ENCODE measurements at places on chromosomes 11 and 22.

DNA sequence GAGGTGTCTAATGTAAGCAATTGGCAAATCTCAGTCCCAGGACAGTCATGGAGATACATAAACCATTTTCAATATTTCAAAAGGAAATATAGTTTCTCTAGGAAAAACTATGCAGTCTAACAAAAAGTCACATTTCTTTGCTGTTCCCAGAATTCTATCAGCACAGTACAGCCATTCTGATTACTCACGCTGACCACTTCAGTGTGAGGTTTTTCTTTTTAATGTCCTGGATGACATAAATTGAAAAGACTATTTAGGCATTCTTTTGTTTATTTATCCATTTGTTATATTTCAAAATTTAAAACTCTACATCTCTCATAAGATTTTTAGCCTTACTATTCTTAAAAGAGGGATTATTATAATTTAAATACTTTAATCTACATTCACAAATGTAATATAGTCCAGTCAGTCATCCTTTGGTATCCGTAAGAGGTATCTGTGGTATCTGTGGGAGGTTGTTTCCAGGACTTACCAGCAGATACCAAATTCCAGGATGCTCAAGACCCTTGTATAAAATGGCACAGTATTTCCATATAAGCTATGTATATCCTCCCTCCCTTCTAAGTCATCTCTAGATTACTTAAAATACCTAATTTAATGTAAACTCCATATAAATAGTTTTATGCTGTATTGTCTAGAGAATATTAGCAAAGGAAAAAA is 331.1 kb upstream of the PITPNB start:
- no peak for DNase-seq

DNA sequence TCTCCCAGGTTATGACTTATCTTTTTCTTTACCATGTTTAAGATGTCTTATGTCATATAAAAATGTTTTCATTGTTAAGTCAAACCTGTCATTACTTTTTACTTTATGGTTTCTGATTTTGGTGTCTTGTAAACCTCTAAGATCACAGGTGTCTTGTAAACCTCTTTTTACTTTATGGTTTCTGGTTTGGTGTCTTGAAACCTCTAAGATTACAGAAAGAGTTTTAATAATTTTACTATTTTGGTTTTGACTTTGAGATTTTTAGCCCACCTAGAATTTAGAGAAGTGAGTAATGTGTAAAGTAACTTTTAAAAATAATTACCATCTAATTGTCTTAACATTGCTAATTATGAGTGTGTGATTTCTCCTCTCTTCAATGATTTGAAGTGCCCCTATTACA is 2.6 kb downstream of the CSF2RB start:
- DNase-seq = no peak

GRCh38 chr11:128184981-128185380 is 402.4 kb downstream of the ETS1 start:
- DNase-seq = no peak

DNA sequence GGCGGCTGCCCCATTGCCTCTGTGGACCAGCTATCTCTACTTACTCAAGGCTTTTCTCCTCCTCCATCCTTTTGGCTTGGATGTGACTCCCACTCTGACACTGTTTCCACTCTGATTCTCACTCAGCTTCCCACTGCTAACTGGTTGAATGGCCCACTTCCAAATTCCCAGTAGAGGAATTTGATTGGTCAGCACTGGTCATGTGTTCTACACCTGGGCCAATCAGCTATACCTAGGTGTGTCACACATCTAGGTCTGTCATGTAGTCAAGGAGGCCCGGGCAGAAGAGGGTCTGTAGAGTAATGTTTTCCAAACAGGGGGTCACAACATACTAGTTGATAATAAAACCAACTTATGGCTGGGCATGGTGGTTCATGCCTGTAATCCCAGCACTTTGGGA is 53.3 kb downstream of the TPBGL start:
- DNase-seq = no peak

- DNase-seq = no peak
These were observed 10.0 kb upstream of the SCGB1D1 start for GRCh38 chr11:62179995-62180394.

- no peak for DNase-seq
These were observed 39.5 kb upstream of the CLNS1A start for GRCh38 chr11:77677138-77677537.

GRCh38 chr11:84685976-84686375 is 941.2 kb downstream of the DLG2 start:
- DNase-seq = no peak

DNA sequence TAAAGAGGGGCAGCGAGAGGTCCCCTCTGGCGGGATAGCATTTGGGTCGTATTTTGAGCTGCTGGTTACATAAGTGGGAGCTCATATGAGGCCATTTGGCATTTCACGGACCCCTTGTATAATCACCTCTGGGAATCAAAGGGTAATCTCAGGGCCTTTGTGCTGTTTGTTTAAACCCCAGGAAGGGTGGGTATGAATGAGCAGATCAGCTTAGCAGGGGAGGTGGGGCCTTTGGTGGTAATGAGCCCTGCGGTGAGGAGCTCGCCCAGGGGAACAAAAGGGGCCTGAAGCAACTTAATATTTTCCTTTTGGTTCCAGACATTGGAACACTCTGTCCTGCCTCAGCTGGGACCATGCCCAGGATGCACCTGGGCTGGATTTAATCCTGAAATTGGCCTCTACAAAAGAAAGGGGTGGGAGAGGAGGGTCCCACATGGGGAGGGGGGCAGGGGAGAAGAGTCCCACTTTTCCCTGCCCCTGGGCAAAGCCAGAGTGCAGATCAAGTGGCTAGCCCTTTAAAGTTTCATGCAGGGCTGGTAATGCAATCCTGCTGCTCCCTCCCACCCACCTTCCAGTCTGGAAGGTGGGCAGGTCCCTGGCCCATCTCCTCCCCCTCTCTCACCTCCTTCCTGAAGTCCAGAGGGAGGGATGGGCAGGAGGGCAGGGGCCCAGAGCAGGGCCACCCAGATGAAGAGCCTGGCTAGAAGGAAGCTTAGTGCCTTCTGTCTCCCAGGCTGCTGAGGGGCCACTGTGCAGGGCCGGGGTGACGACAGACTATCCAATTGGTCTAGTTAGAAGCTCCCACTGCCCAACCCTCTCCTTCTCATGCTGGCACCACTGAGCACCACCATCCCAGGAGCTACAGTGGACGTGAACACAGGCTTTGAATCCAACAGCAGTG is 10.5 kb downstream of the TSKU start:
- no peak for DNase-seq

DNA sequence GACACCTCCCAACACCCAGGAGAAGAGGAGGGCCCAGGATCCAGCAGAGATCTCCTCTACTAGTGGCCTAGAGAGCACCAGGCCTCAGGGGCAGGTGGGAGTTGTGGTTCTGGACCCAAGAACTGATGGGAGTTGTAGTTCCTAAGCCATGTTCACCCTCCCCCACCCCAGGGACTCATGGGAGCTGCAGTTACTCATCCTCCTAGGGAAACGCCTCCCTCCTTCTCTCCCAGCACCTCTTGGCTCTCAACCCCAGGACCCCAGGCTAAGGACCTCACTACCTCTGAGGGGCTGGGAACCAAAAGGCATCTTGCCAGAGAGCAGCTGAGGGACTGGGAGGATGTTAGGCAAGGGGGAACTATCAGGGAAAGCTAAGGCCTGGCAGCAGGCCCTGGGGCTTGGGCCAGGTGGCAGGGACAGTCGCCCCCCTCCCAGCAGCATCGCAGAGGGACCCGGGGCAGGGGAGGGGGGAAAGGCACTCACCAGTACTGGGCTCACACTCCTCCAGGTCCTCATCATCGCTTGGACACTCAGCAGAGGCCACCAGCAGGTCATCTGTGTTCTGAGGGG is 28.9 kb downstream of the SLC22A12 start:
- DNase-seq = no peak

GRCh38 chr11:31509429-31510345 is at the start of the genes ELP4 and IMMP1L:
ELP4 (plus strand) TSS chr11:31509767; CDS start chr11:31509785, 18 bp downstream.
IMMP1L (minus strand) TSS chr11:31509622; CDS start chr11:31463276, 46,346 bp downstream.
- DNase-seq = peak; percentile 96

DNA sequence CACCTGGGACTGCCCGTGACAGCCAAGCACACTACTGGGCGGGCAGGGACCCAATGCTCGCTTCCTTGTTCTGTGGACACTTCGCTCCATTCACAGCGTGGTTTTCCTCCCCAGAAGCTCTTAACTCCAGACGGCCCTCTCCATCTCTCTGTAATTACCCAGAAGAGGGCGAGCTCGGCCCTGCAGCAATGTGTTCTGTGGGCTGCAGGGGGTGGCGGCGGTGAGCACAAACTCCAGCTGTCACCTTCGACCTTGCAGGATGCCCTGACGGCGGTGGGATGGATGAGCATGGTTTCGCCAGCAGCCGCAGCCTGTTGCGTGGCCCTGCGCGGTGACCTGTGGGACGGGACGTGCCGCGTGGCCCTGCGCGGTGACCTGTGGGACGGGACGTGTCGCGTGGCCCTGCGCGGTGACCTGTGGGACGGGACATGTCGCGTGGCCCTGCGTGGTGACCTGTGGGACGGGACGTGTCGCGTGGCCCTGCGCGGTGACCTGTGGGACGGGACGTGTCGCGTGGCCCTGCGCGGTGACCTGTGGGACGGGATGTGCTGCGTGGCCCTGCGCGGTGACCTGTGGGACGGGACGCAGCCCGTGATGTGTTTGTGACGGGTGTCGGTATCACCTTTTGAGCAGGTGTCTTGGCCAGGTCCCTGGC is 1204.7 kb downstream of the BRD1 start:
- no peak for DNase-seq

- DNase-seq = no peak
These were observed 3.2 kb downstream of the DERL3 start for GRCh38 chr22:23835484-23836144.
